Anterior cingulate cortex (tissue), 58 donors: ENCODE measurements at places on chromosomes 4 and X.

- no peak for DNase-seq
Observed at GRCh38 chr4:186169945-186170802, 21.2 kb upstream of the CYP4V2 start.

- DNase-seq, result no peak
Observed at GRCh38 chrX:134803551-134804183, 145.4 kb upstream of the PLAC1 start.

GRCh38 chrX:49001521-49002090 is 458 bp downstream of the GRIPAP1 start:
- DNase-seq, result no peak

DNA sequence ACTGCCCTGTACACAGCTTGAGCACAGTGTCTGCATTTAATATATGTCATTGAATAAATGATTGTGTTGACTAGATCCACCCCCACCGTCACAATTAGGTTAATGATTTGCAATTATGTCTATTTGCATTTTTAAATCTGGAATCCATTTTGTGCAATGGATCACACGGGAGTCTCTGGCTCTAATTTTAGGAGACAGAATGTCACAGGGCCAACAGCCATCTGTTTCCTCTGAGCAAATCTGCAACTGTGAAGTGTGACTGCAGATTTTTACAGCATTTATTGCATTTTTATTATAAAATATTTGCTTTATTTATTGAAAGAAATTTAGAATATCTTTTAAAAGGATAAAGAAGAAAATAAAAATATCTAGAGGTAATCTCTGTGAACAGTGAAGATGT is 316.8 kb downstream of the HS3ST1 start:
- no peak for DNase-seq

DNA sequence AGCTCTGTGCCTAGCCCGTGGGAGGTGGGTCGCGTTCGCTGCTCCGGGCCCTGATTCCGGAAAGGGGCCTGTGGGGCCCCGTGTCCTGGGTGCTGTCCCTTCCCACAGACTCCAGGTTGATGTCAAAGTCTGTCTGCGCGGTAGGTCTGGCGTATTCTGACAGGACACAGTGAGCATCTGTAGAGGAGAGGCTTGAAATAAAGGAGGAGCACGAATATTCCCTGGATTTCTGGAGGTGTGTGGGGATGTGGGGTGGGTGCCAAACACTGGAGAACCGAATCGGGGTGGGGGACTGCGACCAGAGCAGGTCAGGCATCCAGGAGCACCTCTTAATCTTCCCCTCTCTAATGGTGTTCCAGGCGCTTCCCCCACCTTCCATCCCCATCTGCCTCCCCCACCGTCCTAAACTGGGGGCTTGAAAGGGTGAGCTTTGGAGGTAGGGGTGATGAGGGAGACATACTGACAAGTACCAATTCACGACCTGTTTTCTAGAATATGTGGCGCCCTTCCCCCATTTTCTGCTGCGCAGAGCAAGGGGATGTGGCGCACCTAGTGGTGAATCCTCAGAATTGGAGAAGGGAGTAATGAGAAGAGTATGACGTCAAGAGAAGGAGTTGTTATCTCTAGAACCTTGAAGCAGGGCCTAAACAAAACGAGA is 877 bp downstream of the GPRASP1 start:
- DNase-seq, result peak; percentile 2

DNA sequence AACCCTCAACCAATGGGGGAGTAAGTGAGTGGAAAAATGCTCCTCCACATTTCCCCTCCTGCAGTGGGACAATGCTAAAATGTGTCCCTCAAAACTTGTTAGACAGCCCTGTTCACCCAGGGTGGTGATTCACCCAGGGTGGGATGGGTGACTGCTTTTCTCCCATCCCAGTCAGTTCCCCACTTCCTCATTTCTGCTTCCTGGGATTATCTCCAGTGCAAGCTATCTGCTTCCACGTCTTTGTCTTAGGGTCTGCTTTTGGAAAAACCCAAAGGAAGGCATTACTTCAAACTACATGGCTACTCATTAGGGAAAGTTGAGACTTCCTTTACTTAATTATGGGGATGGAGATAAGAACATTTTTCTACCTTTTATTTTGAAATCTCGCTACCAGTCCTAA is 45.5 kb downstream of the ETNPPL start:
- no peak for DNase-seq

DNA sequence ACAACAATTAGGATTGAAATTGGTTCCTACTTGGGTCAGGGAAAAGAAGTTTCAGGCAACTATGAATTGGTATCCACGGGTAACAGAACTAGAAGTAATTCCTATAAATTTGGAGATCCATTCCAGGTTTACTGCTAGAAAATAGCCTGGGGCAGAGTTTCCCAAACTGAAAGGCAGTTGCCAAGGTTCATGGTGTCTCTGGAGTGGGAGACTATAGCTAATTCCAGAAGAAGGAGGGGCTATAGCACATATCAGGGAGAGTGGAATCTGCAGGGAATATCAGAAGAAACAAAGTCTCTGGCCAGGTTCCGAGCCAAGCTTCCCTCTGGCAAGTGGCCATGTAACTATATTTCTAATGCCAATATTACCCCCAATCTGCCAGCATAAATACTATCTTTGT is 166.3 kb downstream of the GALNTL6 start:
- DNase-seq, result no peak

DNA sequence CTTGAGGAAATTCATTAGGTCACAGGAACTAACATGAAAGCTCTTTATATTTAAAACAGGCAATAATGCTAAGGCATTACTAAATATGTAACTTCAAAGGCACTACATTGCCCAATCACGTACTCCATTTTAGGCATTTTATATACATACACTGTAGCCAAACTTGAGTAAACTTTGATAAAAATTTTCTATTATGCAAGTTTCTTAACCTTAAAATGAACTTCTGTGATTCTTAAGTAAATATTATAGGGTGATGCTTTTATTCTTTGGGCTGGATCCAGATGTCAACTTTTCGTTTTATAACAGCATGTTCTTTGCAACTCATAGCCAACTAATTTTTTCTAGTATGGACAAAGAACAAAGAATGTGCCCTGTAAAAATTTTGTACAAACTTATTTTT is 28.3 kb upstream of the MAP9 start:
- DNase-seq, result no peak

- no peak for DNase-seq
Observed at GRCh38 chr4:151417164-151417571, 8.2 kb downstream of the FHIP1A start.

DNA sequence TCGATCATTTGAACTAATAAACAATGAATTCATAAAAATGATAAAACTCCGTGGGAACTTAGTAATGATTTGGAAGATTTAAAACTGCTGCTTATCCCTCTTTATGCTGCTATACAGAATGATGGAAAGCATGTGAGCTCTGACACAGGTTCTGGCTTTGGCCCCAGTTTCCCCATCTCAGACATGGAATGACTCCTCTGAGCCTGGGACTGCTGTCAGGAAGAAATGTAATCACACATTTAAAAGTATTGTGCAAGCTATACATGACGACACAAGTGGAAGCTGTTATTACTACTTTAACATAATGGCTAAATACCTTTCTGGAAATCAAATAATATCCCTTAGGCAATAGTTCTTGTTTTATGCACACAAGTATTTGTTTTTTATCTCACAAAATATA is 161.7 kb downstream of the DCHS2 start:
- DNase-seq, result no peak

DNA sequence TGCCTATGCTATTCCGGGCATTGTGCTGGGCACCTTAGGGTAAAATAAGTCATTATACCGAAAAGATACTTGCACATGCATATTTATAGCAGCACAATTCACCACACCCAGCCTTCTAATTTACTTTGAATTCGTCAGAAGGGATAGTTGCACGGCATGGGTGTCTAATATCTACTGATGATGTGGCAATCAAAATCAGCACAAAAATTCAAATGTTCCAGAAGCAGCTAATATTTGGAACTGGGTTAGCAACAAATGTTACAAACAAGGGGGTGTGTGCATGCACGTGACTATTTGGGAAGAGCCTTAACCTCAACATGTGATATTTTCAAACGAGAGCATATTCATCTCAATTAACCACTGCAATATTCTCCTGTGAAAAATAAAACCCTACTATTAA is 79.7 kb upstream of the PRSS48 start:
- DNase-seq, result no peak

DNA sequence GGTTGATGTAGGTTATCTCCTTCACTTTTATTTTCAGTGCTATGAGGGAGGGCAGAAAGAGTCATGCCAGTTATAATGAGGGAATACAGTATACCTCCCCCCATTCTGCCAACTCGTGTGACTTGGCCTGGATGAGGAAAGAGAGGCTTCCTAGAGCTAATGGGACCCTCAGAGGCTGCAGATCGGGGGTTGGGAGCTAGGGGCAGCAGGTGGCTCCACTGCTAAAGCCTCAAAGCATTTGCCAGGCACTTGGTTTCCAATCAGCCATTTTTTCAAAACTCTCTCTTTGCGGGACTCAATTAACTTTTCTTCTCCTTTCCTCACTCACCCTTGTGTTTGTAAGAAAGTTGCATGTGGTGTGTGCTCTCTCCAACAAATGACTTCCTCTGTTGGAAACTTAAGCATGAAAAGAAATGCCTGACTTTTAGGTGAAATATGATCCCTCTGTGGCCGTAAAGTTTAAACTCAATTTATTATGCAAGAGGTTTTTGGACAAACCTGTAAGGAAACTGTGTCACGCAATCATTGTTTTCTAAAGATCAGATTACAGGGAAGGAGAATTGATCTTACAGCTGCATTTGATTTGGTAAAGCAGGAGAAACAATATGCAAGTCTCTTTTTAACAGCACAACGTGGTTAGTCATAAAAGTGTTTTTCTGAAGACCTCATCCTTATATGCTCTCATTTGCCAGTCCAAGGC is 7.0 kb downstream of the SFRP2 start:
- no peak for DNase-seq

GRCh38 chrX:8738588-8739189 is 6.8 kb upstream of the ANOS1 start:
- peak; percentile 12 for DNase-seq

GRCh38 chr4:121119715-121120114 is 44.4 kb downstream of the TNIP3 start:
- DNase-seq, result no peak

DNA sequence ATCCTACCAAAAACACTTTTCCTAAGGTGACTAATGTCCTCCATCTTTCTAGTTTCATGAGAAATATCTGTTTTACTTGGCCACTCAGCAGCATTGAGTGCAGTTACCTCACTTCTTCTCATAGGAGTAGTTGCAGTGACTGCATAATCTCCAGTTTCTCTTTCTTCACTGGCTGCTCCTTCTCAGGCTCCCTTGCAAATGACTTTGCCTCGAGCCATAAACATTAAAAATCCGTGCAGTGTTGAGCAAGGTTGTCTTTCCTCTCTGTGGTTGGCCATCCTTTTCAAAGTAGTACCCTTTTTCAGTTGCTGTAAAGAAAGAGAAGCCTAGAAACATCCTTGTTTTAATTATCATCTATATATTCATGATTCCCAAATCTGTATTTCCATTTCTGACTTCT is 10.2 kb upstream of the PRKG2 start:
- no peak for DNase-seq

- no peak for DNase-seq
Observed at GRCh38 chrX:96703816-96704215, 19.2 kb downstream of the DIAPH2 start.

DNA sequence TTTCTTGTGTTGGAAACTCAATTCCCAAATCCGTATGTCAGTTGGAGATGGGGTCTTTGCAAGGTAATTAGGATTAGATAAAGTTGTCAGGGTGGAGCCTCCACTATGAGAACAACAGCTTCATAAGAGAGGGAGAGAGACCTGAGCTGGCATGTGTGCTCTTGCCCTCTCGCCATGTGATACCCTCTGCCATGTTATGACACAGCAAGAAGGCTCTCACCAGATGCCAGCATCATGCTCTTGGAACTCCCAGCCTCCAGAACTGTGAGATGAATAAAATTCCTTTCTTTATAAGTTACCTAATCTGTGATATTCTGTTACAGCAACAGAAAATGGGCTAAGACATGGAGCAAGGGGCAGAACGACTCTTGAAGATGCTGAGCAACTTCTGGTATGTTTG is 201.9 kb upstream of the BOD1L1 start:
- no peak for DNase-seq

DNA sequence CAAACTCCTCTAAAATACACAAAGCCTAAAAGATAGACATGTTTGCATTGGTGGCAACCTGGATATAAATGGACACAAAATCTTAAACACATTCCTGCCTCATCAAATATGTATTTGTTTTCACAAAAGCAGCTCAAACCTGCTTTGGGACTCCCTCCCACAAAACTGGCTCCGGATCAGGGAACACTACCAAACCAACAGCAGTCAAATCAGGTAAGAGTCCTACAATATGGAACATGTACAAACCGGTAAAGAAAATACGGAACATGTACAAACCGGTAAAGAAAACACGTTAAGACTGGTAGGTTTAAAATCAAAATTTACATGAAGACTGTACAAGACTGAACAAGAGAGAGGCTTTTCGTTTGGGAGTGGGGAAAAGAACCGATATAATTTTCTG is 4.3 kb downstream of the AMTN start:
- no peak for DNase-seq

DNA sequence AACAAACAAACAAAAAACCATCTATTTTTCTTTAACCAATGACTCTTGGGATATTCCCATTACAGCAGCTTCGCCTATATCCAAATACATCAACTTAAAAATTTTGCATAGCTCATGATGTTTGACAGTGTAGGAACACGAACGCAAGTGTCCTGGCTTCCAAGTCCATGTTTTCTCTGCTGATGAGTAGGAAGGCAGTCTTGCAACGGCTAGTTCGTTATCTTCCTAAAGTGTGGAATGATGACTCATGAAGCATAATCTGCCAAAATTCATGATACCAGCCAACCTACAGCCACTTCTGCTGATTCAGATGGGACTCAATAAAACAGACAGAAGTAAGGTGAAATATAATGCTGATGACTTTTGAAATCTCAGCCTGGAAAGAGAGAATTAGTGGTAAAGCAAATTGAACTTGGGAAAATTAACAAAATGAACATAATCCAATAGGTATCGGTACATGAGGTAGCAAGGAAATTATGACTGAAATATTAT is 6.4 kb upstream of the SEPTIN11 start:
- no peak for DNase-seq

DNA sequence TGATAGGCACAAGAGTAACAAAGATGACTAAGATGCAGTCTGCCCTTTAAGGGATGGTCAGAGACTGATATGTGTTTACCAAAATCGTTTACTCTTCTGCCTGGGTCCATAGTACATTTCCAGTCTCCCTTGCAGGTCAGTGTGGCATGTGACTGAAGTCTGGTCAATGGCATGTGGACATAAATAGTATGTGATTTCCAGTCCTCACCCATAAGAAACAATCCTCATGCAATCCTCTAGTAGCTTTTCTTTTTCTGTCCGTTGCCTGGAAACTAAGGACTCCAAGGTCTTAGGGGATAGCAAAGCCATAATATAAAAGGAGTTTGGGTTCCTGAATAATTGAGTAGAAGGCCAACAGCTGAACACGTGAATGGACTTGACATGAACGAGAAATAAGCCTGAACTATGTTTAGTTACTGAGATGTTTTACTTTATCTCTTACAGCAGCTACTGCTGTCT is 1.1 kb downstream of the SLC9B2 start:
- DNase-seq, result no peak

GRCh38 chr4:108589961-108590360 is 30.4 kb upstream of the RPL34 start:
- no peak for DNase-seq
